ENCODE measurements at places on chromosomes 2 and 18.

DNA sequence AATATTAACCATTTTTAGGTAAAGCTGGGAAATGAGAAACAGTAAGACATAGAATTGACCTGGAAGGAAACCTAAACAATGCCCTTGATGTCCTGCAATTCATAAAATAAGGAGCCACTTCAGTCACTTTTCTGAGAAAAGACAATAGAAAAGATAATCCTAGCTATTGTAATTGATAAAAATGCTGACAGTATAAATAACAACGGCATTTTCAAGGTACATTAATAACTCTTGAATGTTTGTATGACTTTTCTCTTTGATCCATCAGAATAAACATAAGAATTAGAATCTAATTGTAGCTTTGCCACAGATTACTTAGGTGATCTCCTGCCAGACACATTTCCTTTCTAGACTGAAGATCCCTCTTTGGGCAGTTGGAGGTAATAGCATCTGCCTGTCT lies 719.5 kb downstream of the SLC4A3 start:
- no peak for DNase-seq

- DNase-seq, result no peak
Observed at GRCh38 chr2:144152817-144153271, 367.1 kb downstream of the ZEB2 start.

DNA sequence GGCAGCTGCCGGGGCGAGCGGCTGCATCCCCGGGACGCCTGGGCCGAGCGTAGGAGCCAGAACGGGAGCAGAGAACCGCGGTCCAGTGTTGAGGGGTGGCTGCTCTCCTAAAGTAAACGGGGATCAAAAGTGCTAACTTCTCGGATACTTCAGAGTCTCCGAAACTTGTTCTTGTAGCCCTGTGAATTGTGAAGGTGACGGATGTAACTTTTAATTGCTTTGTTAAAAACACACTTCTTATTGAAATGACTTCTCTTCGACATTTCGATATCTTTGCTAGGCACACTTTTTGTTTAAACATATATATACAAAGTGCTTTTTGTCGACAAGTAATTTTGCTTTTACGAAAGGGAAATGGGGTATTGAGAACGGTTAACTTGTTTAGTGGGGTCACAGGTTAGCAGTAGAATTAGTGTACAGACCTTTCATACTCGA lies 540 bp downstream of the ATP9B start:
- no peak for DNase-seq

GRCh38 chr18:63619661-63620060 lies 24.4 kb downstream of the SERPINB4 start:
- no peak for DNase-seq

- DNase-seq, result no peak
Observed at GRCh38 chr2:204268971-204269370, 276.3 kb upstream of the PARD3B start.

GRCh38 chr2:215753808-215754207 lies 259.5 kb downstream of the MREG start:
- no peak for DNase-seq

DNA sequence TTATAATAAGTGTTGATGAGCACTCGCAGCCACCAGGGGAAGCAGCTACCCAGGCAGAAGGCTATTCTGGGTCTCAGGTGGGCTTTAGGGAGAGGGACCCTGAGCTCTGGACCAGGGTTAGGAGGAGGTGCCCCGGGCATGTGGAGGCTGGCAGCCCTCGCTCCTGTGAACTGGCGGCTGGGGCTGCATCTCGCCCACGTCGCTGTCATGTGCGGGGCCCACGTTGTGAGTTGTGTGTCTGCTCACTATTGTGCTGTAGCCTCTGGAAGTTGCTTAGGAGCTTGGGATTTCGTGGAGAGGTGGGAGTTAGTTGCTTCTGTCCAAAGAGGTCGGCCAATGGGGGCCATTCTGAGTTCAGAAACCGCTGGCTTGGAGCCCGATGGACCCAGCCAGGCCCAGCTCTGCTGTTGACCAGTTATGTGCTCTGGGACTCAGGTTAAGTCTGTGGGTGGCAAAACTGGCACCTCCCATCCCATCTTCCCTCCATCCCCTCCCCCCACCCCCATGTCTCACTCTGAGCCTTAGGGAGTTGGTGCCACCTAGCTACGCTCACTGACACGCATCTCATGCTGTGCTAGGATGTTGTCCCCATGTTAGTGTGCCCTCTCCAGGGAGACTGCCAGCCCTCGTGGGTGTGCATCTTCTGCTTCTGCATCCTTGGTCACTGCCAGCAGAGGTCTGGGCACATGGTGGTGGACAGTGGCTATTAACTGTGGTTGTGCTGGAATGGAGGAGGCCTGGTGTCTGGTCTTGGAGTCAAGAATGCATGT lies 18.5 kb downstream of the RRM2 start:
- DNase-seq, result no peak

DNA sequence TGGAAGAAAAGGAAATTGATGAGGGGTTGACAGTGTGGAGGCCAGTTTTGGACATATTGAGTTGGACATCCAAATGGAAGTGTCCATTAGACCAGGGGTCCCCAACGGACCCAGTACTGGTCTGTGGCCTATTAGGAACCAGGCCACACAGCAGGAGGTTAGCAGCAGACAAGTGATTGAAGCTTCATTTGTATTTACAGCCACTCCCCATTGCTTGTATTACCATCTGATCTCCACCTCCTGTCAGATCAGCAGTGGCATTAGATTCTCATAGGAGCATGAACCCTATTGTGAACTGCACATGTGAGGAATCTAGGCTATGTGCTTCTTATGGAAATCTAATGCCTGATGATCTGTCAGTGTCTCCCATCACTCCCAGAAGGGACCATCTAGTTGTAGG lies 99.1 kb downstream of the MTX2 start:
- DNase-seq, result no peak

DNA sequence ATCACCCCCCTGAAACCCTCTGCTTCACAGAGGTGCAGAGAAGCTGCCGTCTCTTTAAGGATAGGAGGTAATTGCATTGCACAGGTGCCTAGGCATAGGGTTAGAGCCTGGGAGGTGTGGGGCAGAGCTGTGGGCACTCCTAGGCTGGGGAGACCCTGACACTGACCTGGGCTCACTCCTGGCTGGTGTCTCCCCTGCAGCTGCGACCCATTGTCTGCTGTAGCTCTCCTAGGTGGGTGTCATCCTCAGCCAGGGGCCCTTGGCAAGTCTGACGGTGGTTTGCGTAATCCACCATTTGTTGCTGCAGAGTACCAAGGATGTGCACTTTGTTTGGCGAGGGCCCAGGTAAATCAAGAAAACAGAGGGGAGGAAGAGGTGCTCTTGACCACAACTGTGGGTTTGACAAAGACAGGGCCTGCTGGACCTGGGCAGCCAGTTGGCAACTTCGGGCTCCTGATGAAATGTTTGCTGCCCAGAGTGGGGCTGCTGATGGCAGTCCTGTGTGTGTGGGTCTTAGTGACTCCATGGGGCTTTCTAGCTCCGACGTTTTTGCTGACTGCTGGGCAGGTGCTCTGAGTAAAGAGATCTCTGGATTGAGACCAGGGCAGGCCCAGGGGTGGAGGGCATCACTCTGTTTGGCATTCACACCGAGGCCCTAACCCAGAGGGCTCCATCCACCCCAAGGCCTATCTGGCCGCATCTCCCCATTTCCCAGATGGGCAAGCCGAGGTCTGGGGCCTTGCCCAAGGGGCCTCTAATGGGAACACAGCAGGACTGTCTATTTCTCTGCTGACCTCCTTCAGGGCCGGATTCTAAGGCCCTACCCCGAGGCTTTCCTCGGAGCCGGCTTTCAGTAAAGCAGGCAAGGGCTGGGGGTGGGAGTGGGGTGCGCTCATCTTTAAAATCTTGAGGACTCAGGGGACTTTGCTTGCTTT lies 67.7 kb downstream of the EDAR start:
- no peak for DNase-seq

DNA sequence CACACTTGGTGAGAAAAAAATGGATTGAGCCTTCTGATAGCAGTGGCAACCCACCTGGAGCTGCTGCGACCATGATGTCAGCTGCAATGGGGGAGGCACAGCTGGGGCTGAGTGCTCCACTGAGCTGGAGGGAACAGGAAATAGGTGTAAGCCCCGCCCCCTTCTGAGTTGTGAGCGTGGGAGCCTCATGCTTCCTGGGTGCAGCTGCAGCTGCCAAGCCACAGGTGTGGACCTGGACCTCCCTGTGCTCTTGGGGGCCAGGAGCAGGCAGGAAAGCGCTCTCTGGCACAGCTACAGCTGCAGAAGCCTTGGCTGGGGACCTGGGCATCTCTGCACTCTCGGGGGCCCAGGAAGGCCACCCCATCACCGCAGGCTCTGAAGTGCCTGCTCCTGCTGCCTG lies 970.6 kb downstream of the DCDC2C start:
- DNase-seq, result no peak

DNA sequence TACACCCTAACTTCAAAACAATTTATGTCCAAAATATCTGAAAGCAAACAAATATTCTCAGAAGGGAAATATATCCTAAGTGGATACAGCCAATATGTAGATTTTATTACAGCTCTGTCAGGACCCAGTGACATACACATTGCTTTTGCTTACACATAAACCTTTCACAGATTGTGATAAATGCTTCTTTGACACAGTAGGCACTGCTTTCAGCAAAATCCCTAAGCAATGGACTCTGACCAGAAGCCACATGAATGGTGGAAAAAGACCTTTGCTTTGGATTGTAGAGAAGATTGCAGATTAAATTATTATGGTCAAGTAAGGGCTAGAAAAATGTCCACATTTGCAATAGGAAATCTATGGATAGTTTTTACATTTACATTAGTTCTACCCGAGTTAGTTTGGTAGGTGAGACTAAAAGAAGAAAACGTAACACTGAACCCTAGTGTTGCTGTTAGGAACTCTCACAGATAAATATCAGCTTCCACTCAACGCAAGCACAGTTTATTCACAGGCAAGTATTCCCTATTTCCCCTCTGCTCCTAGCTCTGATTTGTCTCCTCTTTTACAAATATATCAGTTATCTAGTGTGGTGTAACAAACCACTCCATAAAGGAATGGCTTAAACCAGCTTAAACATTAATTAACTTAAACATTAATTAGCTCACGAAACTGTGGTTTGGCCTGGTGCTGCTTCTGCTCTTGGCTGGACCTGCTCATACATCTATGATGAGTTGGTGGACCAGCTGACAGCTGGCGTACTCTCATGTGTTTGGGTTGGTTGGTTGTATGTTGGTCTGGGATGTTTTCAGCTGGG lies 23.6 kb upstream of the SERPINE2 start:
- no peak for DNase-seq

GRCh38 chr2:200905618-200906296 lies 16.6 kb downstream of the NIF3L1 start:
- peak; percentile 69 for DNase-seq

DNA sequence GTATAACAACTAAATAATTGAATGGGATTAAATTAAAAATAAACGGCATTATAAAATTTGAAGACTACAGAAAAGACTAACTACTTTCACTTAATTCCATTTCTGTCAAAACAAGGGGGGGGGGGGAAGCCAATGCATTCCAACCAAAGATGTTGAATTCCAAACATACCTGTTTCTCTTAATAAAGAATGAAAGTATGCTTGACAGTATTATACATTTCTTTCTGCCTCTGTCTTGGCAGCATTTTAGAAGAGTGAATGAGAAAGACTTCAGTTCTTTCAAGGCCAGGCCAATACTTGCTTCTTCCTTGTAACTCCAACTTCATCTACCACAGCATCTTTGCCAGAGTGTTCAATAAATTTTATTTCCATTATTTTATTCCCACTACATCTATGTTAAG lies 65.9 kb downstream of the PDE11A start:
- DNase-seq, result no peak

DNA sequence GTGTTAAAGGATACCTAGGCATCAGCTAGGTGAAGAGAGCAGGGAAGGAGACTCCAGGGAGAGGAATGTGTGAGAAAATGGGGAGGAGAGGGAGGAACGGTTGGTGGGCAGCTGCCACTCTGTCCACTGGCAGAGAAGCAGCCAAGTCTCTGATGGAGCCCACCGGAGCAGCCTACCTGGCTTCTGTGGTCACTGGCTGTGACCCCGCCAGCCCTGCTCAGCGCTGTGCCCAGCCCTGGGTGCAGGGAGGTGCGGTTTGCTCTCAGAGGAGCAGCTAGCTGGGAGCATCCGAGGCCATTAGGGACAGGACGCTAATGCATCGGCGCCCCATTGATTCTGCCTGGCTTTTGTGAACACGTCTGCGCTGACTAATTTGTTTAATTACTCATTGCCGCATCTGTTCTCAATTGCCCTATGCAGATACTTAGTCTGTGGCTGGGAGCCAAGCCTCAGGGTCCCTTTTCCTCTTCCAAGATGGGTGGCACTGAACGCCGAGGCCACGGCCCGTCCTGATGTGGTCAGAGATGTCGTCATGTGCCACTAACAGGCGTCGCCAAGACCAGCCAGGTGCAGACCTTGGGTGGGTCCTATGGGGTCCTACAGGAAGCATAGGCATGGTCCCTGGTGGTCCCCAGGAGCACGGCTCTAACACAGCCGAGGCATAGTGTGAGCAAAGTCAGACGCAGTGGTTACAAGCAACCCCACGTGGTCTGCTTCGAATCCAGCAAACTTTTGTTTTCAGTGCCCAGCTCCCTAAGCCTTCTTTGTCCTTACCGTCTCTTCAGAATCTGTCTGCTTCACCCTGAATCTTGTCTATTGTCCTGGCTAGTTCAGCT lies 82.0 kb downstream of the RRM2 start:
- no peak for DNase-seq

DNA sequence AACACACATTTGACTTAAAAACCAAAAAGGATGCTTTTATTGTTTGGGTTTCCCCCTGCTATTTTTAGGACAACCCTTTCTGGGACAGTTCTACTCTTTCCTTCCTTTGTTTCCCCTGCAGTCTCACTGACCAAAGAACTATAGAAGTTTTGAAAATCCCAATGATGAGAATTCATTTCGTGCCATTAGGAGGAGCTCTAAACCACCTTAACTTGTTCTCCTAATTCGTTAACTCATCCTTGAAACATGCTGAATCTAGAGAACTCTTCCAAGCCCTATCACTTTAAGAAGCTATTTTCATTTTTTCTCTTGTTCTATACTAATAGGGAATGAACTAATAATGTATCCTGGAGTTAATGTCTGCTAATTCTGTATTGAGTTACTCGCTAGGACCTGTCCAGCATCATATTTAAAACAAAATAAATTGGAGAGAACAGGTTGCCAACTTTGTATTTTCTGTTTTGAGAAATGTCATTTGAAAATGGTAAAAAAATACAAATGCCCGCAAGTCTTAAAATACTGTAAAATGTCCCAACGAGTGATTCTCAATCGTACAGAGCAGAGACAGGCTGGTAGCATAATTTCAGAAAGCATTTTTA lies 62.9 kb downstream of the AFTPH start:
- DNase-seq, result no peak

- DNase-seq, result no peak
Observed at GRCh38 chr2:96354492-96354891, 18.9 kb downstream of the NCAPH start.

GRCh38 chr2:105104208-105104731 lies 66.4 kb downstream of the MRPS9 start:
- no peak for DNase-seq

Data from stimulated activated CD8-positive, alpha-beta memory T cell treated with anti-CD3 and anti-CD28 coated beads, Interleukin-4, amount 100 ng/mL, for 48 hours (primary cell).